Stimulated activated CD4-positive, alpha-beta T cell treated with anti-CD3 and anti-CD28 coated beads, Interleukin-1b, Interleukin-23, amount 100 ng/mL, for 1 hour (primary cell): ENCODE measurements at places on chromosomes 3 and 15.

DNA sequence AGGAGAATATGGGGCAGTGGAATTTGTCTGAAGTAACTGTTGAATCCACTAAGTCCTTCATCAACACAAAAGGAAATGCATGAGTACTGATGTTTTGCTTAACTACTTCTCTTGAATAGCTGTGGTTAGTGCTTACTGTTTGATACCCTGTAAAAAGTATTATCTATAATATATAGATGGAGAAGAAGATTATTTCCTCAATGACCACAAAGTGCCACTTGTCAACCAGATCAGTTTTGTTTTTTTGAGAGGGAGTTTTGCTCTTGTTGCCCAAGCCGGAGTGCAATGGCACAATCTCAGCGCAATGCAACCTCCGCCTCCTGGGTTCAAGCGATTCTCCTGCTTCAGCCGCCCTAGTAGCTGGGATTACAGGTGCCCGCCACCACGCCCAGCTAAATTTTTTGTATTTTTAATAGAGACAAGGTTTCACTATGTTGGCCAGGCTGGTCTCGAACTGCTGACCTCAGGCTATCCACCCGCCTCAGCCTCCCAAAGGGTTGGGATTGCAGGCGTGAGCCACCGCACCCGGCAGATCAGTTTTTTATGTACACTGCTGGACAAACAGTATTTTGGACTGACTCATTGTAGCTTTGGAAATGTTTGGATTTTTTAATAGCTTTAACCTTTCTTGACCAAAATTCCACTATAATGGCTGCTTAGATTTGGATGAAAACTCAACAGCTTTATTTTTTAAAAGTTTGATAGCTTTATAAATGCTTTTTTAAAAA, 1.5 kb upstream of the RPLP1 start:
- no peak for DNase-seq

DNA sequence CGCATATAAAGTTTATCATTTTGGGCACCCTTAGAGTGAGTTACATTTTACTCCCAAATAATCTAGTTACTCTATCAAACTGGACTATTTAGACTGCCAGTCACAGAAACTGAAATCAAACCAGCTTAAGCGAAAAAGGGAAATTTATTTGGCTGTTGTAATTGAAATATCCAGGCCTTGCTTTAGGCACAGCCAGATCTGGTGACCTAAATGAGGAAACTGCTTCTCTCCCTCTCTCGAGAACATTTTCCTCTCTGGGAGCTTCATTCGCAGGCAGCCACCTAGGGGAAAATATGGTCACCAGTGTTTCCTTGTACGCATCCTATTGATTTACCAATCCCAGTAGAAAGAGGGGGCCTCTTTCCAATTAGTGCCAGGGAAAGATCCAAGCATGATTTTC, 175.3 kb upstream of the MITF start:
- DNase-seq = no peak

GRCh38 chr15:80822676-80823075, 43.5 kb downstream of the CEMIP start:
- no peak for DNase-seq

GRCh38 chr3:138457863-138458735, 23.7 kb downstream of the ESYT3 start:
- DNase-seq = no peak

- no peak for DNase-seq
Observed at GRCh38 chr3:128424508-128425069, 42.1 kb downstream of the DNAJB8 start.

DNA sequence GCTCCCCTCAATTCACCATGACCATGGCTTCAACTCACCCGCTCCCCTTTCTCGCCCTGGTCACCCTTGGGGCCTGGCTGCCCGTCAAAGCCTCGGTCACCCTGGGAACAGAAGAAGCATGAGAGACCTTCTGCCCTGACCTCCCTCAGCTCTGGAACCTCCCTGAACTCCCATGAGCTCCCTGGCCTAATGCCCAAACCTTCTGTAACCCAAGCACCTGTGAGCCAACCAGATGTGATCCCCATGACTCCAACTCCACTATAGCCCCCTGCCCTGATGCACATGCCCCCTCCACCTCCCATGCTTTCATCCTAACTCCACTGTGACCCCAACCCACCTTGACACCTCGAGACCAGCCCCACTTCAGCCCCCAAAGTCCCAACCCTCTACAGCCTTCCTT, 3.5 kb upstream of the UCN2 start:
- DNase-seq = no peak

DNA sequence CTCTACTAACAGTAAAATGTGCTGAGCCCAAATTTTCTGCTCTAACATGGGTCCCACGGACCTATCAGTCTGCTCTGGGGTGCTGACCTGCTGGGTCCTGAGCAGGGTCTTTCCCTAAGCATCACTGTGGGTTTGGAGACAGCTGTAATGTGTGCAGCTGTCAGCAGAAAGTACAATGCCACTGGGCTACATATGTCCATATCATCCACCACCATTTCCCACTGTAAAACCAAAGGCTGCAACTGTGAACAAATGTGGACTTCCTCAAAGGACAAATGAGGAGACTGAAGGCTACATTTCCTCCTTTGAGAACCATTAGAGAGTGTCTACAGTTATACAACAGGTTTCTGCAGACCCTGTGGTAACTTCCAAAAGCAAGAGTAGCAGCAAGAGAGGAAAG, 33.8 kb upstream of the IP6K2 start:
- no peak for DNase-seq

- DNase-seq = peak; percentile 21
Observed at GRCh38 chr3:44235604-44236484, 5.8 kb upstream of the TOPAZ1 start.

GRCh38 chr3:194690501-194691372, 5.1 kb downstream of the FAM43A start:
- DNase-seq = no peak

DNA sequence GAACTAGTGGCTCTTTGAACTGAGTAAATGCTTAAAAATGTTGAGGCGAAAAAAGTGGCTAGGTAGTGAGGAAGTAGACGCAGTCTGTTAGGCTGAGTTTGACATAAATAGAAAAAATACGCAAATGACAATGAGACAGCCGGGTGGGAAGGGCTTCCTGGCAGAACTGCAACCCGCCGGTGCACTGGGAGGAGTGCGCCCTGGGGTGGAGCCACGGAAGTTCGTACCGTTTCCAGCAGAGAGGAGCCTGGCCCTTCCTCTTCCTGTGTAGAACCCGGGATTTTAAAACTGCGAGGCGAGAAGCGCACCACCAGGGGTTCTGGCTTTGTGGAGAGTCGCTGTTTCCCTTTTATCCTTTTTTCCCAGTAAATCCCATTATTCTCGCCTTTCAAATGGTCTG, 602.6 kb downstream of the PYDC2 start:
- DNase-seq = no peak

GRCh38 chr15:63122002-63122875, 578 bp downstream of the LACTB start:
- peak; percentile 28 for DNase-seq

DNA sequence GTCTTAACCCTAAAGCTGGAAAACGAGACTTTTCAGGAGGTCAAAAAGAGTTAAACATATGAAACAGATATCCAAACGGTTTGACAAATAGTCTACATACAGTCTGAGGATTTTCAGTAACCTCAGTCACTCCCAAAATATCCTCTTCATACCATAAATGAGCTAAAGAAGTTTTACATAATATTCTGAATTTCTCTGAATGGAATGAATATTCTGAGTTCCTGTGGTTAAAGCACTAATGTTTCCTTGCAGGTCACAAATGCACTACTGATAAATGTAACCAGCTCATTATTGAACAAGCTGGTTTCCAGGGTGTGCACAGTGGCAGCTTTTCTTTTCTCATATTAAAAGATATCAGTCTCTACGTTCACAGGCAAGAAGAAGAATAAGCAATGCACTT, 137.4 kb upstream of the POU1F1 start:
- DNase-seq = no peak

GRCh38 chr3:24272875-24273274, 221.8 kb downstream of the THRB start:
- DNase-seq = no peak

DNA sequence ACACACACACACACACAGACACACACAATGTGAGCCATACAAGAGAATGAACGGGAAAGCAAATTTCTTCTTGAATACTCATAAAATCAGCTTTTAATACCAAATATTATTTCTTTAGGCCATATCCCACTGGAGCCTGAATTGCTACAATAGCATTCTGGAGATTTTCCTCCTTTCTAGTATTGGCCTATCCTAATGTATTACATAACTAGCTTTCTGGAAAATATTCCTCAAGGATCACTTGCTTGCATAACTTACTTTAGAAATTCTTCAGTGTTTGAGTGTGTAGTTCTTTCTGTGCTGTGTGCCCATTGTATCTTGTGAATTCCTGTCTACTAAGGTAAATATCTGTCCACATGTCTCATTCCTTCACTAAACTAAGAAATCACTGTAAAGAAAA, 351.0 kb upstream of the MCTP2 start:
- DNase-seq = no peak

DNA sequence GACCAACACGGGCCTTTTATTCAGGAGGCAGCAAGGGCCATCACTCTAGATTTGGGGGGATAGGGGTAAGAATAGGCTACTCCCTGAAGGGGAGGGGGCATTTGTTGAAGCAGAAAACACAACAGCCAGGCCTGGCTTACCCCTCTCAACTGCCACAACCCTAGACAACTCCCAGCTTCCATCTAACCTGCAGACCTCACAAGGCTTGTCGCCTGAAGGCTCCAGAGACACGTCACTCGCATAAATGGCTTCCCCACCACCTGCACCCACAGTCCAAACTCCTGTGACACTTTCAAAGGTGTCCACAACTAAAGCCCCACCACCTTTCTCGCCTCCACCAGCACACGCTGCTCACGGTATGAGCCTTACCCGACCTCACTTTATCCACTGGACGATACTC, 14.9 kb downstream of the POLG start:
- DNase-seq = no peak

- DNase-seq = no peak
Observed at GRCh38 chr15:67105065-67105951, 39.9 kb downstream of the SMAD3 start.

DNA sequence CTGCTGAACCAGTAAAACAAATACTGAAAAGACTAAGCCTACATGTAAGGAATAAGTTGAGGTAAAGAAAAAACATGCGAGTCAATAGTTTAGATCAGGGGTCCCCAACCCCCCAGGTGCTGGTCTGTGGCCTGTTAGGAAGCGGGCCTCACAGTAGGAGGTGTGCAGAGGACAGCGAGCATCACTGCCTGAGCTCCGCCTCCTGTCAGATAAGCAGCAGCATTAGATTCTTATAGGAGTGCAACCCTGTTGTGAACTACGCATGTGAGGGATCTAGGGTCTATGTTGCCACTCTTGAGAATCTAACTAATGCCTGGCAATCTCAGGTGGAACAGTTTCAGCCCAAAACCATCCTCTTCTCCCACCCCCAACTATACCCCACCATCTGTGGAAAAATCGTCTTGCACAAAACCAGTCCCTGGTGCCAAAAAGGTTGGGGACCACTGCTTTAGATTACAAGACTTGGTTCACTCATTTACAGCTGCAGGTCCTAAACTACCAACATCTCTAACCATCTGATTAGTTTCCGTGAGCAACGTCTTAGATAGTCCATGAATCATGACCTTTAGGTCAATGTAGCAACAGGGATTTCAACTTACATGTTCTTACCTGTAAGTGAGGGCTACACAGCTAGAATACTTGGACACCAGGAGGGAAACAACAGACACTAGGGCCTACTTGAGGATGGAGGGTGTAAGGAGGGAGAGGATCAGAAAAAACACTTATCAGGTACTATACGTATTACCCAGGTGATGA, 66.7 kb downstream of the TRANK1 start:
- DNase-seq = no peak

DNA sequence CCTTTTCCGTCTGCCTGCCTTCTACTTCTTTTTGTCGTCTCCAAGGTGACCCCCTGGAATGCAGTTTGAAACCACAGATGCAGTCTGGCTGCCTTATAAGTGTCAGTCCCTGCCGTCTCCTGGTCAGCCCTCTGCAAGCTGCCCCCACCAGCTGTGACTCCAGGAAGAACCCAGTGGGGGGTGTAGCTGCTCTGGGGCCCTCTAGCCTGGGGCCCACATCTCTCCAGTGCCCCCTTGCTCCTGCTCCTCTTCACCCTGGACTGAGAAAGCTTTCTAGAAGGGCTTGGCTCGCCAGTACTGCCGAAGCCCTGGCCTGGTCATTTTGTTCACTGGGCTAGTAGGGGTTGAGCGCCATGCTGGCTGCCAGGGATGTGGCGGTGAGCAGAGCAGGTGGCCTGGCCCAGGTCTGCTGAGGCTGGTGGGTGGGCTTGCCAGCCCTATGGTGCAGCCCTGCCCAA, 21.3 kb downstream of the SYNM start:
- no peak for DNase-seq

DNA sequence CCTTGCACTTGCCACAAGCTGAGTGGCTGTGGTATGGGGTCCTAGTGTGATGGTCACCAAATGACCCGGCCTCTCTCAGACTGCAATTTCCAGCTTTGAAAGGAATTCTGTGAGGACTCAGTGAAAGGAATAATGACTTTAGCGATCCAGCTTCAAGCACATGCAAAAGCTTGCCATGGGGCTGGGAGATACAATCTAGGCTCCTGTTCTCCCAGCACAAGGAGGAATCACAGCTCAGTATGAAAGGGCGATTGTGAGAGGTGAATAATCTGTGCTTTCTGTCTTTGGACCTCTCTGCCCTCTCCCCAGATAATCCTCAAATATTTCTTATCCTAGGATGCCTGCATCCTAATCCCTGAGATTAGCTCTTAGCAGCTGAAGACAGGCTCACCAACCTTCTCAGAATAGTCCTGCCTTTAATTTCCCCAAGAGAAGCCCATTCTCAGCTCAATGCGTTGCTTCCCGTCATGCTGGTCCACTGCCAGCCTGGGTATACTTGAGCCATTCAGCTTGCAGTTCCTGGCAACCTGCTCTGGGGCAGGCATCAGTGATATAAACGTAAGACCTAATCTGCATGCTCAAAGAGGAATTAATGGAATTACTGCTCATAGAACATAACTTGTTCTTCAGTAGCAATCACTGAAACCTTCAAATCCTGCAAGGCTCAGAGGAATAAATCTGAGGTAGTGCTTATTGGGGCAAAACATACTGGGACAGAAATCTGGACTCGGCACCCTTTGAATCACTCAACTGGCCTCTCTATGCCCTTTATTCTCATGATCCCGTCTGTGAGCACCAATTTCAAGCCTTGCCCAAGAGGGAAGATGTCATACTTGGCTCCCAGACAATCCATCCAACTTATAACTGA, 15.1 kb downstream of the TLNRD1 start:
- no peak for DNase-seq

DNA sequence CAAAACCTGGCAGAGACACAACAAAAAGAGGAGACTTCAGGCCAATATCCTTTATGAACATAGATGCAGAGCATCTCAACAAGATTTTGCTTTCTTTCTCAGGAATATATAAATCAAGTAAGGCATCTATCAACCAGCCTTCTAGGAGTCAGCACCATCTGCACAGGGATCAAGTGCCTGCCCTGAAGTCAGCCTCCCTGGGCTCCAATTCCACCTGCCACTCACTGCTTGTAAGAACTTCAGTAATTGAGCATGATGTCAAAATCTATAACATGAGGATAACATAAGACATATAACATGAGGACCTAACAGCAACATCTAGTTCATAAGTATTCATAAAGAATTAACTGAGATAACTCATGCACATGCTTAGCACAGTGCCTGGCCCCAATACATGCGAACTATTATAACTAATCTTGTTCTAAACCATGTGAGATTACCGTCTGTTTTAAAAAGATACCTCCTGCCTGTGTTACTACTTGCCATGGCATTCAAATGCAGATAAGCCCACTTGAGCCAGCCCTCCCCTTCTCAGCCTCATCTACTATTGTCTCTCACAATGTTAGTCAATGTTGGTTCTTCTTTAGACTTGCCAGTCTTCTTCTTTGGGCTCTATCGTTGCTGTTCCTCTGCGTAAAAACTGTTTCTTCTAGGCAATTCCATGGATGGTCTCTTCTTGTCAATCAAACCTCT, 91.6 kb downstream of the PLD1 start:
- no peak for DNase-seq

- DNase-seq = no peak
Observed at GRCh38 chr3:76199382-76199781, 414.0 kb upstream of the ZNF717 start.
